ENCODE measurements at places on chromosomes 6 and 20. TPM values are rescaled to one million over a fixed set of nuclear protein-coding genes. Genes with fewer than 3 reads are reported as not detected.
A peak's percentile ranks its signal among the peaks of the same experiment; 100 is the strongest.

The KCNQ5 gene
- polyA plus RNA-seq = 1.3 TPM

DNA sequence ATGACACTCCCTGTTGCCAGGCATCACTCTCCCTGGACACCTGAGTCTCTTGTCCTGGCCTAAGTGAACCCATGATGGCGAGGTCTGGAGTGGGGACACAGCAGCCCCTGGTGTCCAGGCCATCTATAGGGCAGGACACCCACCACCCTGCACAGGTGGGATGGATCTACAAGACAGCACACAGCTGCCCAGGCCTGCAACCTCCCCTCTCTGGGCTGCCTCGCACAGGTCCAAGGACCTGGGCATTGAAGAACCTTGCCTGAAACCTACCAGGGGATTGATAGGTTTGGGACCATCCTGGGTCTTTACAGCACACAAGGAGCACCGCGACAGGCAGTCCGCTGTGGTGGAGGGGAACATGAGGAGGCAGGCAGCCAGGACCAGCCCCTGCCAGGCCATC lies 11.2 kb downstream of the PDYN start:
- no peak for DNase-seq

GRCh38 chr6:158708239-158708638 lies 58.4 kb downstream of the SYTL3 start:
- DNase-seq = no peak

DNA sequence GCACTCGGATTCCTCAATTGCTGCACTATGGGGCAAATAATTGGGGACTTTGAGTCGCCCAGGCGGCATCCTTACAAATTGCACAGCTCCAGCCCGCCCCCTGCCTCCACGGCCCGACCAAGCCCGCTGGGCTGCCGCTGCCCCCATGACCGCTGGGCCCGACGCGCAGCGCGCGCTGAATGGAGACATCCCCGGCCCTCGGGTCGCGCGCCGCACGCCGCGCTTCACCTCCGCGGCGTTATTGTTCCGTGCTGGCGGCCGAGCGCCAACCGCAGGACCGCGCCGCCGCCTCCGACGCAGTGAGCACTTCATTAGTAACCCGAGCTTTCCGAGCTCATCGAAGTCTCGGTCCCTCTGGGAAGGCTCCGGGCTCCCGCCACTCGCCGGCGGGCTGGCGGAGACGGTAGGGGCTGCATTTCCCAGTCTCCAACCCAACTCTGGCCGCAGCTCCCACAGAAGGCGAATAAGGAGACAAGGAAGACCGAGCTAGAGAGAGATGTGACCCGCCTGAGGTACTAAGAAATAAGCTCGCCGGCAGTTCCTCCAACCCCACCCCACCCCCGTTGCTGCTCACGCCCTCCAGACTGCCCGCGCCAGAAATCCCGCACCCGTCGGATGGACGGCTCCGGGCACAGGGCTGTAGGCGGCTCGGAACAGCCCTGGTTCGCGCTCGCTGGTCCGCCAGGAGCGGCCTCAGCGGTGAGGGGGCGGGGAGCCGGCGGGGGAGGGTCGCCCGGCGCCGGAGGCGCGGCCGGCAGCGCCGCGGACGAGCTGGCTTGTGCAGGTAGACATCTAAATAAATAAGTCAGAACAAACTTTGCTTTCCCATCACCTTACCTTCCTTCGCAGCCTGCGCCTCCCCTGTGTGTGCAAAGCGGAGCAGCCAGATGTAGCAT lies 703 bp downstream of the EPHA7 start:
- DNase-seq = peak; percentile 13

DNA sequence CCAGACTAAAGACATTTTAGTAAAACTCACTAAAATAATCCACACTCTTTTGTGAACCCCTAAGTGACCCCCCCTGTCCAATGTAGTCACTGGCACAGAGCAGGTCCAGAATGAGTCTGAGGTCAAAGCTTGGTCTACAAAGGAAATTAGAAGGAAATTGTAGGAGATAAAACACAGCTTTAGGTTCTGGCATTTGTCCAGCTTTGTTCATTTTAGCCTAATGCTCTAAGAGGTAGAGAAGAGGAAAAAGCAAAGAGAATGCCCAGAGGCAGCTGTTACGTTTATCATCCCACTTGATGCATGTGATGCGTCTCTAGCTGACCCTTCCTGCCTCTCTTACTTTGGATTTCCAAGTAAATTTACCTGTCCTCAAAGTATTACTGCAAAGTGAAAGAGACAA lies 62.5 kb downstream of the CNKSR3 start:
- no peak for DNase-seq

Data from foreskin keratinocyte (primary cell).